ENCODE measurements at places on chromosomes 13 and 19.

DNA sequence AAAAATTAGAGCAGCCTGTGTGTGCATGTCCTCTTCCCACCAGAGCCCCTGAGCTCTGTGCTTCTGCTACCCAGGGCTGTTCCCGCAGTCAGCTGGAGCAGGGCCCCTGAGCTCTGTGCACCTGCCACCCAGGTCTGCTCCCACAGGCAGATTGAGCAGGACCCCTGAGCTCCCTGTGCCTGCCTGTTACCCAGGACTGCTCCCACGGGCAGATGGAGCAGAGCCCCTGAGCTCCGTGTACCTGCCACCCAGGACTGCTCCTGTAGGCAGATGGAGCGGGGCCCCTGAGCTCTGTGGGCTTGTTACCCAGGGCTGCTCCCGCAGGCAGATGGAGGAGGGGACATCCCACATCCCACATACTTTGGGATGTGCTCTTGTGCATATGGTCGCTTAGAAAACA lies 186.8 kb upstream of the SOX1 start:
- DNase-seq: no peak

DNA sequence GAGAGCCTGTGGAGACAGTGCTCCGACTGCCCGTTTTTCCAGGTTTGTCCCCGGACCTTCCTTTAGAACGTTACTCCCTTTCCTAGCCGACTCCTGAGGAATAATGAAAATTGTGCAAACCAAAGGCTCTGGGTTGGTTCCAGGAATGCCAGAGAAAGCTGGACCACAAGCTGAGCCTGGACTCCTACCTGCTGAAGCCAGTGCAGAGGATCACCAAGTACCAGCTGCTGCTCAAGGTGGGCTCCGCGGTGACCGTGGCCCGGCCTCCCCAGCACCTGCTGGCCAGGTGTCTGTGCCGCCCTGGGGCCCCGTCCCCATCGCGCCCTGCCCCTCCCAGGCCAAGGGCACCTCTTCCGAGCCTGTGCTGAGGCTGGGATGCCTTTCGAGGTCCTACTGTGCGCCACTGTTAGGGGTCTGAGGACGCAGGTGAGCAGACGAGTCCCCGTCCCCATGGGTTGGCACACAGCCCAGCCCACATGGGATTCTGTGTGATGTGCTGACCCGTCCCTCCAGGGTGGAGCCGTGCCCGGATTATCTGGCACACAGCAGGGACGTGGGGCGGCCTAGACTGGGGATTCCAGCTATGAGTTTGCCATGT lies 20.5 kb upstream of the F7 start:
- no peak for DNase-seq

GRCh38 chr13:44396701-44397580 lies 23.3 kb downstream of the SERP2 start:
- DNase-seq: no peak

- DNase-seq: no peak
Observed at GRCh38 chr13:22002893-22003292, 332.0 kb downstream of the FGF9 start.

- no peak for DNase-seq
Observed at GRCh38 chr13:98691360-98691759, 61.1 kb downstream of the SLC15A1 start.

GRCh38 chr13:65901723-65902122 lies 1328.4 kb downstream of the PCDH9 start:
- DNase-seq: no peak

DNA sequence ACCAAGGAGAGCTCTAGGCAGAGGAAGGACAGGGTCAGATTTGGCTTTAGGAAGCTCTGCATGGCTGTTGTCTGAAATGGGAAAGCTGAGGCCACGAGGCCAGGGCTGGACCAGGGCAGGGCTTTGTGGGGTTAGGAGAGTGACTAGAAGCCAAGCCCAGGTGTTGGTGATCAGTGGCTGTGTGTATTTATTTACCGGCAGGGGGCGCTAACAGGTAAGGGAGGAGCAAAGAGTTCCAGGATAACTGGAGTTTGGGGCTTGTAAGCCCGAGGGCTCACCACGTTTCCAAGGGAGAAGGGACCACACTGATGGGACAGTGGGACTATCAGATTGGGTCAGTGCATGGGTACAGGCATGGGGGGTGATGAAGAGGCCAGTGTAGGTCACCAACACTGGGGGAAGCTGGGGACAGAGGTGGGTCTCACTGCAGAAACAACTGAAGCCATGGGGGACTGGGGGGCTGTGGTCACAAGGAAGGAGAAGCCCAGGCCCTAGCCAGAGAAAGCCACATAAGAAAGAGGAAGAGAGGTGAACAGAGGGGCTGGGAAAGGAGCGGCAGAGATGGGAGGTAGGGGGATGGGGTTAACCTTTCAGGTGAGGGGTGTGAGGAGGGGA lies 3.9 kb downstream of the TMEM147 start:
- DNase-seq: peak; percentile 89

DNA sequence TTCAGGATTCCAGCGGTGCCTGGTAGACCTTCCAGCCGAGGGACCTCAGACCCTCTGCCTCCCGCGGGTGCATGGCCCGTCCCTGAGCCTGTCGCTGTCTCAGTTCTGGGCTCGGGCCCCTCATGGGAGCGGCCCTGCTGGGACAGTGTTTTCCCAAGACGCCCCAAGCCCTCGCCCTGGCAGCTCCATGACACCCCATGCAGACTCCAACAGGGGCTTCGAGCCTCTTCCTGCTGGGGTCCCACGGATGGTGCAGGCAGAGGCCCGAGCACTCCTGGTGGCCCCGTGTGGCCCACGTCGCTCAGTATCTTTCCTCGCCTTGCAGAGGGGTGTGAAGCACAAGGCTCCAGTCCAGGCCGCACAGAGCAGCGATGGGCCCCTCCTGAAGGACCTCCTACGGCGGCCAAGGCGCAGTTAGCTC lies 88.8 kb upstream of the MCF2L start:
- no peak for DNase-seq

GRCh38 chr19:47417746-47418691 lies 1.3 kb downstream of the MEIS3 start:
- DNase-seq: no peak

- DNase-seq: no peak
Observed at GRCh38 chr13:30753030-30753616, 17.8 kb downstream of the ALOX5AP start.

DNA sequence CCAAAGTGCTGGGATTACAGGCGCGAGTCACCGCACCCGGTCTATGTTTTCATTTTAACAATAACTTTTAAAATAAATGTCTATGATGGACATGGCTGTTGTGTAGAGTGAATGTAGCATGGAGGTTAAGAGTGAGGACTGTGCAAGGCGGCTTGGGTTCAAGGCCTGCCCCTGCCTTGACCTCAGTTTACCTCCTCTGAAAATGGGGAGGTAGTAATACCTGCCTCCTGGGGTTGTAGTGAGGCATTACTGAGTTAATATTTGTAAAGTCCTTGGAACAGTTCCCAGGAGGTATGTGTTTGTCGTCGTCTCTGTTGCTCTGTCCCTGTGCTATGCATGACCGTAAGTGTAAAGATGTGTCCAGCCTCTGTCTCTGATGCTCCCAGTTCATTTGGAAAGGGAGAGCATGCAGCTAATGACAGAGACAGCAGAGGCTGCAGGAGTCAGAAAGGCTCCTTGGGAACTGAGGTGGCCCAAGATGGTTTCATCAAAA lies 9.4 kb downstream of the GARRE1 start:
- no peak for DNase-seq

DNA sequence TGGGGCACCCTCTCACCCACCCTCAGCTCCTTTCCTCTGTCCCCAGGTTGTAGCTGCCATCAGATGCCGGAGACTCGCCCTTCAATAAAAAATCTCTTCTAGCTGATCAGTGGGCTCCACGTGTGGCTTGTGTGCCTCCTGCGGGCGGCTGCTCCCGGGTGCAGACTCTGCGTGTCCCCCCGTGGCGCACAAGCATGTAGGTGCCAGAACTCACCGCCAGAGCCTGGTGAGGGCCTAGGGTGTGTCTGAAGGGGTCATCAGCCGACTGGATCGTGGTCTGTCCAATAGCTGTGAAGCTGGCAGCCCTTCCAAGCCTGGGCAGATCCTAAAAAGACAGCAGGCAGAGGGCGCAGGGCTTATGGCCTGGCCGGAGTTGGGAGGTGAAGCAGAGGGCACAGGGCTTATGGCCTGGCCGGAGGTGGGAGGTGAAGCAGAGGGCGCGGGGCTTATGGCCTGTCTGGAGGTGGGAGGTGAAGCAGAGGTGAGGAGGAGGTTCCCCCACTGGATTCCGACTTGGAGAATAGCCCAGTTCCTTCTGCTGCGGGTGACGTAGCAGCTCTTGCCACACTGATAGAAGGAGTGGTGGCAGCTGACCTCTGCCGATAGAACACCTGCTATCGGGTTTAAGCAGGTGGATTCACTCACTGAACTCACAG lies 11.7 kb downstream of the NOP53 start:
- no peak for DNase-seq

DNA sequence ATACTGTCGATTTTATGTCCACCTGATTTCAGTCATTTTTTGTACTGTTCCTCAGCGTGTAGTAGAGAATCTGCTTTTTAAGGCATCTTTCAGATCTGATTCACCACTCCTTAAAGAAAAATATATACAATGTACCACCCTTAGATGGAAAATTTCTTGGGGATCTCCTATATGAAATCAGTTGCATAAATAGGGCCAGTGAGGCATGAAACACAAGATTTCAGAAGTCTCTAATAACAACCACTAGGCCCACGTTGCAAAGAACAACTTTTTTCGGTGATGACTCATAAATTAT lies 1.4 kb downstream of the USP12 start:
- DNase-seq: no peak

DNA sequence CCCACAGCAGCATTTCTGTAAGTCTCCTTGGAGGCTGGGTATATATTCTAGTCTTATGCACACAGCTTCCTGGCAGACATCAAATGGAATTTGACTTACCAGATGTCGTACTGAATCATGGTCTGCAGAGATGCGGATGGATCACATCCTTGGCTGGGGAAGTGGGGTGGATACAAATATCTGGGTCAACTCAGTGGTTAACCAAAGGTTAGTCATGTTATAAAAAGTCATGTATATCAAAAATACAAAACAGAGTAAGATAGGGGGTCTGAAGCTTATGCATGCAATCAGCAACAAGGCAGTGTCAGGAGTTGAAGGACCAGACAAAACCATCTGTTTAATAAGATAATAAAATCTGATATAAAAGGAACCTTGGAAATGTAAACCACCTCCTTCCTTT lies 61.9 kb downstream of the WASF3 start:
- DNase-seq: peak; percentile 3

DNA sequence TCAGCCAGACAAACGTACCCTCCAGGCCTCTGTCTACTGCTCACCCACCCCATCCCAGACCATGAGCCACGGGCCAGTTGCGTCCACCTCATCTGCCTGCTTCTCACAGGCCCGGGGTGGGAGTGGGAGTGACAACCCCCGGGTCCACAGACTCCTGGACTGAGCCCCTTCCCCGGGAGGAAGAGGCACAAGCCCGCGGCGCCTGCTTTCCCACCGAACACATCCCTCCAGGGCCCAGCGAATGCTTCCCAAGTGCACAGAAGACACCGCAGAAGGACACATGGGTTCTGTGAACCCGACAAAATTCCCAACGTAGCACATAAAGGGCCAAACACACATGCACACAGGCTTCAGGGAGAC lies 18.0 kb upstream of the PLPP2 start:
- DNase-seq: no peak

- no peak for DNase-seq
Observed at GRCh38 chr13:106656186-106656585, 88.2 kb upstream of the ARGLU1 start.

DNA sequence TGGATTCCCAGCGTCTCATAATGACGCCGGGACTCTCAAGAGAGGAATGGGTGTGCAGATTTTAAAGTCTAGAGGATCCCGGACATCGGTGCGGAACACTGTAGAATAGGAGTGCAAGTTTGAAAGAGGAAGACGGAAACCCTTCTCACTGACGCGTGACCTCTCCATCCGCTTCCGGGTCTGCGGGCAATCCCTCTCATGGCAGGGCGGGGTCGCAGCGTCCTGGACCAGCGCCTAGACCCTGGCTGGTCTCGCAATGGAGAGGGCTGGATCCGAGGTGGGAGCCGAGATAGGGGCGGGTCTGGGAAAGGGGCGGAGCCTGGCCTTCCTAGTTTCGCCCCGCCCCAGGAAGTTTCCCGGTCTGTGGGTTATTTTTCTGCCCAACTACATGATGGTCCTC lies 4.6 kb upstream of the ZNF845 start:
- no peak for DNase-seq

DNA sequence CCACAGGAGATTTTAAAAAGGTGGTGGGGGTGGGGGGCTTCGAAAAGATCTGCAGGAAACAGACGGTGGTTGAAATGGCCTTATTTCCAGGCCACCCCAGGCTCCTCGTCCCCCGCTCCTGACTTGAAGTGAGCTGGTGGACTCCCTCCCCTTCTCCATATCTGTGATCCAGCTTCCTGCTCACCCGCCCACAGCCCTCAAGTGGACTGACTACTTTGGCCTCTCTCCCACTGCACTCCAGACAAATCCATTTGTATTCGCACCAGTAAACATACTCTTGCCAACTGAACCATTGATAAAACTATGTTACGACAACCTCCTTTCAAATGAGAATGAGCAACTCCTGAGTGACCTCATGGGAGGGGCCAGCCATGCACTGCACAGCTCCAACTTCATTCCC lies 259.5 kb downstream of the COL4A1 start:
- no peak for DNase-seq

DNA sequence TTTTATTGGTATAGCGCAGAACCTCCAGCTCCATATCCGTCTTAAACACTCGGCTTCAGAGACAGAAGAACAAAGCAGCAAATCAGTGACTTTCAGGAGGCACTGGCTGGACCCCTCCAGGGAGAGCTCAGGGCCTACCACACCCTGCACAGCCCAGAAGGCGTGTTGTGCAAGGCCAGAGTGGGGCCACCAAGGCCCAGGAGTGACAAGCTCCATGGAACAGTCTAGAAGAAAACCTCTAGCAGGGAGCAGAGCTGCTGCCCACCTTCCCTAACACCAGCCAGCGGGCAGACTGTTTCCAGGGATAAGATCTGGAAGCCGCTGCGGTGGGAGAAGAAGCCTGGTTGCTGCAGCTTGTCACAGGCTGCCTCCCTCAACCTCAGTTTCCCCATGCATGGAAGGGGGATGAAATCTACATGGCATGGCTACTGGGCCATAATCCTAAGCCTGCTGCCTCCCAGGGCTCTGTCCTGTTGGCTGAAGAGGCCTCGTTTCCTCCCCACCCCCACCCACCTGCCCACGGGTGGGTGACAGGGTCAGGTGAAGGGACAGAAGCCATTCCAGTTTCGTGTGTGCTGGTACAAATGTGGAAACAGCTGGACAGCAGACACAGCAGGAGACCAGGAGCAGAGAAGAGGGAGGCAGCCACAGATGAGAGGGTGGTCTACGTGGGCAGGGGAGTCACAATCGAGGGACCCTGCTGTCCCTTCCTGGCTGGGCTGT lies 57.4 kb downstream of the PEPD start:
- DNase-seq: no peak

- DNase-seq: peak; percentile 96
Observed at GRCh38 chr19:3784607-3785450, 1.4 kb downstream of the MATK start.

Measured in H54 (cell line).